ENCODE measurements at places on chromosomes 3 and 15.
A peak's percentile ranks its signal among the peaks of the same experiment; 100 is the strongest.

GRCh38 chr3:128706086-128706615 is 19.8 kb upstream of the RAB7A start:
- H3K27ac ChIP-seq: no peak overlapping the region
- no peak for DNase-seq
- no peaks in the 10 kb centered on the region for H3K36me3 ChIP-seq
- no peak overlapping the region for H3K4me3 ChIP-seq
- no peaks in the 10 kb centered on the region for H3K27me3 ChIP-seq
- peaks cover 2% of the 10 kb centered on the region for H3K4me1 ChIP-seq

DNA sequence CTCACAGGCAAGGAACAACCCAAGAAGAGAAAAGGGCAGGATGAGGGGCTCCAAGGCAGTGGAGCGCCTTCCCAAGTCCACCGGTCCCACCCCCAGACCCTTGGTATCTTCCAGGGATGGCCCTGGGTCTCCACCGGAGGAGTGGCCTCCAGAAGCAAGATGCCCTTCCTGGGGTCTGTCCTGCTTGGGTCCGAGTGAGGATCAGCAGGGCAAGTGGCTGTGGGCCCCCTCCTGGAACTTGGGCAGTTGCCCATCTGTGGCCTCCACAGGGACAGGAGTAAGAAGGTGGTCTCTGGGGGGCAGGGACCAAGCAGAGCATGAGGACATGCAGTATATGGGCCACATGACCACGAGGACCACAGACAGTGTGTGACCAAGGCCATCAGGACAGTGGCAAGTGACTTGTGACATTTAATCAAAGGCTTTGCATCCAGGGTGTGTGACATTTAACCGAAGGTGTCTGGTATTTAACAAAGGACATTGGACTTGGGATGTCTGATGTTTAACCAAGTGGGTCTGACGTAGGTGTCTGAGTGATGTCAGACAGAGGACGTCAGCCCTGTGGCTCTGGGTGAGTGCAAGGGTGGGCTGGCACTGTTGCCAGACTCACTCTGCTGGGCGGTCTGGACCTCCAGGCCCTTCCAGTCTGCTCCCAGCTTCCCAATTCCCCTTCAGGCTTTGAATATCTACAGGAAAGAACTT is 34.7 kb downstream of the SCN5A start:
- H3K4me3 ChIP-seq: no peak overlapping the region
- no peak for DNase-seq
- H3K27me3 ChIP-seq: peaks cover 34% of the 10 kb centered on the region
- H3K4me1 ChIP-seq: peaks cover 3% of the 10 kb centered on the region
- H3K27ac ChIP-seq: no peak overlapping the region
- no peaks in the 10 kb centered on the region for H3K36me3 ChIP-seq

DNA sequence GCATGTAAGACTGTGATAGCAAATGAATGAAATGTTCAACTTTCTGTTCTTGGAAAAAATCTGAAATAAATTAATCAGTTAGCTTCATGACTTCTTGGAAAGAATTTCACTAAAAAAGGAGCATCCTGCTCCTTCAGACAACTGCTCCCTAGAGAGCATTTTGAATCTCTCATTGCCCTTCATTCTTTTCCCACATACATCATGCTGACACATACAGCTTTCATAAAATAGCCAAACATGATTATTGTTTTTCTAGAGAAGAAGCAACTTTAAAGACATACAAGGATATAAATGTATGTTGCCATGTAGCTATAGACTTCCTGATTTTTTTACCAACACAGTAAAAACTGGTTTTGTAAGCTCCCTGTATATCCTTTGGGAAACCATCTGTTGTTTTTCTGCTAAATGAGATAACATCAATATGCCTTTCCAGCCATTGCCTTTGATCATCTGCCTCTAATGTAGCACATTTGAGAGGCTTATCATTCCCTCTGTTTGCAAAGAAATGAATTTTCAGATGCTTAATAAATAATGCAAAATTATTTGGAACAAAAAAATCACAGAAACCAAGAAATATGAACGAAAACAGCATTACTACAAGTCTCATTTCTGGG is 248.2 kb upstream of the GPR149 start:
- no peak overlapping the region for H3K27ac ChIP-seq
- H3K4me1 ChIP-seq: no peaks in the 10 kb centered on the region
- no peak overlapping the region for H3K4me3 ChIP-seq
- DNase-seq: no peak

DNA sequence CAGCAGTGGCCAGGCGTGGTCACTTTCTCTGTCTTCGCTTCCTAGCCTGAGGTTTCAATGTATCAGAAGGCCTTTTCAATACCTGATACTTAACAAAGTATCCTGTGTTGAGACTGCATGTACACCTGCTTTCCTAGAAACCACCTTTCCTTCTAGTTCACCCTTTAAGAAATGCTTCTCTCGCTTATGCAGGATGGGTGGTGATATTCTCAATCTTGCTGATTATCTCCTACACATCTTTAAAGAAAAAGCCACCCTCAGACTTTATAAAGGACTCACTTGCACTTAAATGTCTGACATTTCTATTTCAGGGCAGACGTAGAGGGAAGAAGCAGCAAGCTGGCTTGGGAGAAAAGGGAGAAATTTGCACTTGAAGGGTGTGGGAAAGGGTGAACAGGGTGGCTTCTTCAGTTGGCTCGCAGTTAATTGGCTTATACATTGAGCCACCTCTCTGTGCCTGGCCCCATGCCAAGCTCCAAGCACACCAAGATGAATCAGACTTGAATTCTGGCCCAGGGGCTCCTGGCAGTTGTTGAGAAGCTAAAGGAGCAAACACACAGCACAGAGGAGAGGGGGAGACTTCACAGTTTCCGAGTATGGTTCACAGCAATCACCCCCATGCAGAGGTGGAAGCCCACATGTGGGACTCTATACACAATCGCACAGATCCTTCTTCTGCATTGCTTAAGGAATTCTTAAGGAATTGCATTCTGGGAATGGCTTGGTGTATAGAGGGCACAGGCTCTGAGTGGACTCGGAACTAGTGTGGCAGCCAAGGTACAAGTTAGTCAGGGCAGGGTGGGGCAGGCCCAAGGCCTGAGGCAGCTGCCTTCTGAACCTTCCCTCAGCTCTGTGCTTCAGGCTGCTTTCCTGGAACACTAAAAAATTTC is 1.3 kb downstream of the ARL6IP5 start:
- H3K4me3 ChIP-seq: peak overlapping the region; percentile 96
- H3K4me1 ChIP-seq: peaks cover 59% of the 10 kb centered on the region
- peak overlapping the region; percentile 97 for H3K27ac ChIP-seq

- peaks cover 2% of the 10 kb centered on the region for H3K36me3 ChIP-seq
- H3K27ac ChIP-seq: no peak overlapping the region
- no peak overlapping the region for H3K4me3 ChIP-seq
- H3K4me1 ChIP-seq: peaks cover 20% of the 10 kb centered on the region
Observed at GRCh38 chr3:194030372-194030771, 105.6 kb upstream of the HES1 start.

DNA sequence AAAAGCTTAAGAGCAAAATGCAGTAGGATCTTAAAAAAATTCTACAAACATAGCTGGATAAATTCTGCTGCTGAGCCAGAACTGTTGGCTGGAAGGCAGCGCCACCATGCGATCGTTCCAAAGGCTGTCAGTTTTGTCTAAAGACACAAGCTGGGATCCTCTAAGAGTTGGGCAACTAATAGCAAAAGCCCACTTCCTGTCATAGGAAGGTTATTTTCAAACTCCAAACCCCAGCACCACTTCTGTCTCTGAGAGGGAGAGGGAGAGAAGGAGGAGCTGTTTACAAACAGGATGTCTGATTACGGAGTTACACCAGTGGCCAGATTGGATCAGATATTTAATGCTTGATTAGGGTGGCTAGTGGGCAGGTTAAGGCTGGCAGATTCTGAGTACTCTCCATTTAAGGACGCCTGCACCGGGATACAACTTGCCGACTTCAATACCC is 44.0 kb downstream of the EIF4E3 start:
- peaks cover 9% of the 10 kb centered on the region for H3K4me1 ChIP-seq
- H3K36me3 ChIP-seq: peaks cover 6% of the 10 kb centered on the region
- DNase-seq: no peak
- H3K27ac ChIP-seq: peak overlapping the region; percentile 2
